ENCODE measurements at places on chromosomes 12 and 14.

- no peak for DNase-seq
Observed at GRCh38 chr14:46057799-46058198, 593.8 kb downstream of the RPL10L start.

DNA sequence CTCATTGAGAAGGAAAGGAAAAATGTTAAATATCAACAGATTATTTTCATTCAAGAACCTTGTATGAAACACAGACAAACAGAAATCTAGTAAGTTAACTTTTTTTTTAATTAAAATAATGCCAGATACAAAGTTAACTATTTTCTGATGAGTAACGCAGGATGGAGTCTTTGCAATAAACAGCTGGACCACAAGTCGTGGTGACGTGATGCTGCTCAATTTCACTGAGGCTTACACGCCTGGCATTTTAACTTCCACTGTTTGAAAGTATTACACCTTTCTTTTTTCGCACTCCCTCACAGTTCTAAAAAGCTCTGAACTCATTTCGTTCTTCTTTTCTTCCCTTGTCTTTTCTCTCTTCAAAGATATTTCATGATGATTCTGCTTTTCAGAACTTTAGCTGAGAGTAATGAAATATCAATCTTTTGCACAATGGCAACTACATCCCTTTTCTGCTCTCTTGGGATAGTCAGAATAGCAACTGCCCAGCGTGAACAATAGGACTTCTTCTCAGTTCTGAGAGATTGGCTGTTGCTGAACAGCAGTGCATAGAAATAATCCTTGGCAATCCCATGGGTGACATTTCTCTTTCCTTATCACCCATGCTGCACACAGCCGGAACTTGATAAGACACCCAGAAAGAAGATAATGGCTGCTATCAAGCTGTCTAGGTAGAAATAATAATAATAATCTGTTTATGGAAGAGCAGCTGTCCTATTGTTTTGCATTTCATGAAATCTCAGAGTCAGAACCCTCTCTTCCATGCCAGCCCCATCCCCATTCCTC is 160.5 kb downstream of the BTG1 start:
- DNase-seq: no peak

DNA sequence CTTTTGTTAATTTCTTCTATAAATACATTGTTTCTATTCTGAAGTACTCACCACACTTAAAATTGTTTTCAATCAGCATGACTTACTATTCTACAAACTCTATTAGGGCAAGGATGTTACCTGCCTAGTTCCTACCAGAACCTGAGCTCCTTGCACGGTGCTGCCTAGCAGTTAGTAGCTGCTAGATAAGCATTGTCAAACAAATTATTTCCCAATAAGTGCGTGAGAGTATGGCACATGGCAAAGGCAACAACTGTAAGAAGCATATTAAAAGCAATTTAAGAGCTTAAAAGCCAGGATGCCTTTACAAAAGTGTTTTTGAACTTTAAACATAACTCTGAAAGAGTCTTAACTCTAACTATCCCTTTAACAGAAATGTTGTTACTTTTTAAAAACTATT is 8.2 kb upstream of the LYZ start:
- DNase-seq: no peak

DNA sequence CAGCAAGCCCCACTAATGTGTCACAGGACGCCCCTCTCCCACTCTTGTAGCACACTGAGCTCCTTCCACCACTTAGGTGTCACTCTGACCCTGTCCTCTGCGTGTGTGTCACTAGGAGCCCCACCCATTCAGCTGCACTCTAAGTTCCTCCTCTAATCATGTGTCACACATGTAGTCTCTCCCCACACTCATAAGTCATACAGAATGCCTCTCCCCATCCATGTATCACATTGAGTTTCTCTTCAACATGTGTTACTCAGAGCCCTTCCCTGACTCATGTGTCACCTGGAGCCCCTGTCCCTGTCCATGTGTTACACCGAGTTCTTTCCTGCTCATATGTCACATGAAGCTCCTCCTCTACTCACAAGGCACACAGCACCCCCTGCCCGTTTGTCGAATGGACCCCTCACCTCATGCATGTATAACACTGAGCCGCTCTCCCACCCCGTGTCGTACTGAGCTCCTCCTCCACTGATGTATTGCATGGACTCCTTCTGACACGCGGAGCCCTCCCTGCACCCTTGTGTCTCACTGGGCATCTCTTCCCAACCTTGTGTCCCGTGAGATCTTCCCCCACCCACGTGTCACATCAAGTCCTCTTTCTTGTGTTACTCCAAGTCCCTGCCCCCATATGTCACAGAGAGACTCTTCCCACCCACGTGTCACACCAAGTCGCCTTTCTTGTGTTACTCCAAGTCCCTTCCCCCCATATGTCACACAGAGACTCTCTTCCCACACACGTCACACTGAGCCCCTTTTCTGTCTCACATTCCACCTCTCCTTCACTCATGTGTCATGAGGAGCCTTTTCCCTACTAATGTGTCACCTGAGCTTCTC is 31.0 kb downstream of the RTL1 start:
- no peak for DNase-seq

DNA sequence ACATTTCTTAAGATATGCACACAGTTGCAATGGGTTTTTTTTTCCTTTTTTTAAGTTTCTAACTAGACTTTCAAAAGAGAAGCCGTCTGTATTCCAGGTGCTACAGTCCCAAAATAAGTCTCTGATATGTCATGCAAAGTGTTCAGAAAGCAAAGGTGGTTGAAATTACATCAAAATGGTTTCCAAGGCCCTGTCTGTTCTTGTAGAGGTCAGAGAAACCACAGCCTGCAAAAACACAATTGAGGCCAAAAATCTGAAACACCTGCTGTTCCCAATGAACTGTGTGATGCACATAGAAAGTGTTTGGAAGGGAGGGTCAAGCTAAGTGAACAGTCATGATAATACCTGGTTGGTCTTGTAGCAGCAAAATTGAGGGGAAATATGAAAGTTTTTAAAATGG is 91.0 kb downstream of the VRK1 start:
- no peak for DNase-seq

GRCh38 chr12:2959192-2959504 is at the start of gene TEAD4:
Gene TEAD4, plus strand, starts transcription at chr12:2959397.
- DNase-seq: no peak

GRCh38 chr12:125100551-125101434 is 35.6 kb downstream of the AACS start:
- no peak for DNase-seq

GRCh38 chr12:47814539-47815170 is 5.0 kb downstream of the HDAC7 start:
- no peak for DNase-seq

DNA sequence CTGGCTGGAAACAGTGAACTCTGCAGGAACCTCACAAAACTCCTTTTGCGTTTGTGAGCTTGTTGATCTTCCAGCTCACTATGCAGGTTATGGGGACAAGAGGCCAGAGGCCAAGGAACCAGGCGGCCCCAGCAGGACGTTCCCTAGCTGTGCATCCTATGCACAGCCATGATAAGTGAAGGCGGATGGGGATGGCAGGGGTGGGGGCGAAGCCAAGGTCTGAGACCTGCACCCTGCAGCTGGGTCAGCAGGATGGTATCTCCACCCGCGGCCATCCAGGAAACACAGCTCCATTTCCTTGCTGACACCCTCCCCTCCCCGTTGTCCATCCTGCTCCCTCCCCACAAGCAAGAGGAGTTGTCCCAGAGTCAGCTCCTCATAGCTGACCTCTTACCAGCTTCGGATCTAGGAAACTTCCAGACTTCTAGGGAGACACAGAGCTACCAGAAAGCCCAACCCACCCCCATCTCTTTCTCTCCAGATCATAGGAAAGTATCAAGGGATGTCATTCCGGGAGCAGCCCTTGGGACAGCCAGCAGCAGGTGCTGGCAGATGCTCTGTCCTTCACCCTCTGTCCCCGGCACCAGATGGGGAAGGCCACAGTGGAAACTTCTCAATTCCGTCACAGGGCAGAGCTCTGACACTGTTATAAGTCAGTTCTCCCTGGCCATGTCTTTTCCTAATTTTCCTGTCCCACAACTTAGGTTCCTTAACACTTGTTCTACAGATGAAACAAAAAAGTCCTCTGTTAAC is 9.4 kb downstream of the ZBTB39 start:
- DNase-seq: no peak

DNA sequence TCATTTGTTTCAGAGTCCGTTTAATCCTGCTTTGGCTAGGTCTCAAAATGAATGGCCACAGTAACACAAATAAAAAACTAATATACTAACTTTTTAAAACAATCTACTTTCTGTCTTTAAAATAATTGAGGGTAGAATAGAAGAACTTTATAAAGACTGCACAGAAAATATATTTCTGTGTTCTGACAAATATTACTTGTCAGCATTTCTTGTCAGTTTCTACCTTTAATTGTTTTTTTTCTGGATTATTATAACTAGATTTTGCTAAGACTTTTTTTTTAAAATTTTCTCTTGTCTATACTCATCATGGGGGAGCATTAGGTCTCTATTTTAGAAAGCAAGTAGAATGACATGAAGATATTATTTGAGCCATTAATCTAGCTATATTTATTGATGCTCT is 86.2 kb downstream of the RAD52 start:
- no peak for DNase-seq

DNA sequence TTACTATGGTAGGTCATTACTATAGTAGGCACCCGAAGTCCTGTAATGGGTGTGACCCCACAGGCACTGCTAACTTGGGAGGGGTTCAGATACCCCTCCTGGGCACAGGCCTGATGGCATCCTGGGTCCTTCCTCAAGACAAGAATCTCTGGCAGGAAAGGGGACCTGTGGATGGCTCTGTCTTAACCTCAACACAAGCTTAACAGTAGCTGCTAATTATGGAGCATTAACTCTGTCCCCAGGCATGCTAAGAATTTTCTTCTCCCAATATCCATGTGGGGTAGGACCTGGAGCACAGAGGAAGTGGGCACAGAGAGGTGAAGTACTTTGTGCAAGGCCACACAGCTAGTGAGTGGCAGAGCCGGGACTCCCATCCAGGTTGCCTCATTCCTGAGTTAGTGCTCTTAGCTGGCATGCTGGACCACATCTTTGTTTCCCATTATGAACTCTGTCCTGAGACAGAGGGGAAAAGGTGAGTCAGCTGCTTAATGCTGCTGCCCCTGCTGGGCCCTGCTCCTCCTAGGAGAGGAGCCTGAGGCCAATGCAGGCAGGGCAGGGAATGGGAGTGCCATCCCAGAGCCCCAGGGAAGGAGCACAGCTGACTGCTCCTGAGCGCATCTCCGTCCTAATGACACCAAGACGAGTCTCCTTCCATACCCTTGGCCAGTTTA is 32.1 kb downstream of the GALNT16 start:
- DNase-seq: no peak

DNA sequence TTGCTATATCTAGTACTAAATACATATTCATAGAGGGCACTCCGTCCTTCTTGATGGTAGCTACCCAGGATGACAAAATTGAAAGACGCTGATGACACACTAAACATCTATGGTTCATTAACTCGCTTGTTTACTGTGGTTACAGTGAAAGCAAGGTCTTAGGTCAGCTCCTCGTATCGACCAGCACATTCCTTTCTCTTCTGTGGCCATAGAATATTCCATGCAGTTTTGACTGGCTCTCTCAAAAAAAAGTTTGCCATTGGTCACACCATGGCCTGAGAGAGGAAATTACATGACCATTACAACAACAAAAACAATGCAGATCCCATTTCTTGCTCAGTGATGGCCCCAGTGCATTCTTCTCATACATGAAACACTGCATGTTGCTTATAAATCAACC is 411.4 kb upstream of the SOX5 start:
- DNase-seq: no peak

DNA sequence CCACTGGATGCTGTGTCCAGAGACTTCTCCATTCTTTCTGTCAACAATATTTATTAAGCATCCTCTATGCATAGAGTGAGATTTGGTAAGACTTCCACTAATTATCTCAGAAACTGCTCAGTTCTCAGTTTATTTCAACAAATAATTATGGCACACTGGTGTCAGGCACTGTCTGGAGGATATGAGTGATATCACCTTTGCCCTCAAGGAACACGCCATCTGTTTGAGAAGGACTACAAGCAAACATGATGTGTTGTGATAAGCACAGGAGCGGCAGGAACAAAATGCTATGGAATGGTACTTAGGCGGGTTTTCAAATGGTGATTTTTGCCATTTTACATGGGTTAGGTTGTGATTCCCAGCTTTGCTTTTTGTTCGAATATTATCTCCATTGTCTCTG is 229.2 kb downstream of the DPF3 start:
- no peak for DNase-seq

GRCh38 chr12:120814203-120814902 is 88.7 kb downstream of the ACADS start:
- DNase-seq: no peak

DNA sequence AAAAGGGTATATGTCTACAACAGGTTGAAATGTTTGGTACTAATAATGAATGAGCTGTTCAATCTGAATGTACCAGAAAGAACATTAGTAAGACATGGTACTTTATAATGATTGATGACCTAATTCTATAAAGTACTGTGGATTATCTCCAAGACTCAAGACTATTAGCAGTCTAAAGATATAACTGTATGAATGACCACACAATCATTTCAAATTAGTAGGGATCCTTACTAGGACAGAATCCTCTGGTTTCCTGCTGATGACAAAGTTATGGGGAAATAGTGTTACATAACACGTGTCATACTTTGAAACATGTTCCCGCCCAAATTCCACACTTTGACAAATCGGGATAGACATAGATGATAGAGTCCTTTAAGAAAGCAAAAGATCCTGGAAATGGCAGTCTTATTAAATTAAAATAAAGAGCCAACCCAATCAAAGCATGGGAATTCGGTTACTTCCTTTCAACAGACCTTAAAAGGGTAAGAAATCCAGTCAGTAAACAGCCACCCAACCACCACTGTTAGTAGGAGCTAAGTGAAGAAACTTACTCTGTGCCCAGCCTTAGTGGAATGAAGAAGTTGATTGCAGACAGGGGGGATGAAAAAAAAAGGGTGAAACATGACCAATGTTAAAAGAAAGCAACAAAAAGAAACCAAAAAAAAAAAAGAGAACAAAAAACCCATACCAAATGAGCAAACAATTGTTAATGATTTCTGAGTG is 2.8 kb downstream of the VPS29 start:
- no peak for DNase-seq

- peak; percentile 88 for DNase-seq
Observed at GRCh38 chr14:74618078-74618952, 6.3 kb upstream of the LTBP2 start.

DNA sequence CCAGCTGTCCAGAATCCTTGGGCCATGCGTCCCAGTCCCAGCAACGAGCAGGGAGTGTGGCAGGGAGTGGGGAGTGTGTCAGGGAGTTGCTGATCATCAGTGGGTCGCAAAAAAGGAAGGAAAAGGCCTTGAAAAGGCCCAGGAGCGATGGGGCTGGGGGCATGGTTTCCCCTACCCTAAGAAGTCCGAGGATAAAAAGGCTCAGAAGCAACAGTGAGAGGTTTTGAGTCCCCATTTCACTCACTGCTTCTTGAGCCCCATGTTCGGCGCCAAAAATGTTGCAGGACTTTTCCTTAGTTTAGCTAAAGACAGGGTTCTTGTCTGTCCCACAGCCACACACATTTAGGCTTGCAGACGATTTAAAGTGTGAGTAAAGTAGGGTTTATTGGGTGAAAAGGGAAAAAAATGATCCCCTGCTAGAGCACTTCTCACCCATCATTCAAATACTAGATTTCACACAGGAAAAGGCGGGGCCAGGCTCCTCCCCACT is 189.5 kb downstream of the KCNC2 start:
- no peak for DNase-seq

- DNase-seq: no peak
Observed at GRCh38 chr12:128415036-128415560, 148.1 kb downstream of the TMEM132C start.
